Right ventricle myocardium superior (tissue), 1 donor: ENCODE measurements at places on chromosomes 7 and 10. TPM values are rescaled to one million over a fixed set of nuclear protein-coding genes. Genes with fewer than 3 reads are reported as not detected.

GRCh38 chr10:100744987-100745881, at the start of gene PAX2:
Gene PAX2, plus strand, starts transcription at chr10:100745582. Its CDS starts 679 bp downstream, at chr10:100746261.
- DNase-seq: no peak

Gene SH2B2
- 0.67 TPM for total RNA-seq

DNA sequence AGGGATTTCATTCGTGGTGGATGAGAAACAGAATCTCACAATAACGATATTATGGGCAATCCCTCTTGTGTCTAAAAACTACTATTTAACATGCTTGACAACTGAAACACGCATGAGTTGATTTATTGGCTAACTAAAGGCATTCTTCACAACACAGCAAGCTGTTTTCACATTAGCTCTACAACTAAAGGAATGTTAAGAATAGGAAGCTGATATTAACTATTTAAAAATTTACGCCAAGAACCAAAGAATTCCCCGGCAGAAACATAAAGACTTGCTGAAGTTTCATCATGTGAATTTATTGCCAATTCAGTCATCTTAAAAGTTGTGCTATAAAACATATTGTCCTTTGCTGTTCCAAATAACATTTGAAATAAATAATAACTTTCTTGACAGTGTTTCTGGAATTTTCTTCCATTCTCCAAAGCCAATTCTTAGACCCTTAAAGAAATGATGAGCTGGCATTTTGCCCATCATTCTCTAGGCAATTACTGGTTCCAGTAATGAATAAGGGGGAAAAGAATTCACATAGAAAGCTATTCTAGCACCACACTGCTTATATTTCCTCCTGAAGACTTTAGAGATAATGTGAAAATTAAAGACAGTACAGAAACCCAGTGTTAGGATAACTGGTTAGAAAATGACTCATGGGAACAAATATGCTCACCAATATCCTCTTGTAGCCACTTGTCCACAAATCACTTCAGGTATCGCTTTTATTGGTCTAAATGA, 233.1 kb downstream of the PARD3 start:
- DNase-seq: no peak

GRCh38 chr10:132130286-132131265, 56.2 kb upstream of the DPYSL4 start:
- peak; percentile 32 for DNase-seq

GRCh38 chr7:16648551-16648950, 2.6 kb downstream of the BZW2 start:
- no peak for DNase-seq

Gene CYP26C1
- total RNA-seq: 0.05 TPM

Gene PNLIPRP3
- total RNA-seq: not detected

- DNase-seq: no peak
Measured at GRCh38 chr10:100979791-100980272, 7.5 kb downstream of the MRPL43 start.
